ENCODE measurements at places on chromosomes 5 and 9.

- no peak for DNase-seq
Measured at GRCh38 chr9:98809311-98810101, 2.0 kb downstream of the GALNT12 start.

DNA sequence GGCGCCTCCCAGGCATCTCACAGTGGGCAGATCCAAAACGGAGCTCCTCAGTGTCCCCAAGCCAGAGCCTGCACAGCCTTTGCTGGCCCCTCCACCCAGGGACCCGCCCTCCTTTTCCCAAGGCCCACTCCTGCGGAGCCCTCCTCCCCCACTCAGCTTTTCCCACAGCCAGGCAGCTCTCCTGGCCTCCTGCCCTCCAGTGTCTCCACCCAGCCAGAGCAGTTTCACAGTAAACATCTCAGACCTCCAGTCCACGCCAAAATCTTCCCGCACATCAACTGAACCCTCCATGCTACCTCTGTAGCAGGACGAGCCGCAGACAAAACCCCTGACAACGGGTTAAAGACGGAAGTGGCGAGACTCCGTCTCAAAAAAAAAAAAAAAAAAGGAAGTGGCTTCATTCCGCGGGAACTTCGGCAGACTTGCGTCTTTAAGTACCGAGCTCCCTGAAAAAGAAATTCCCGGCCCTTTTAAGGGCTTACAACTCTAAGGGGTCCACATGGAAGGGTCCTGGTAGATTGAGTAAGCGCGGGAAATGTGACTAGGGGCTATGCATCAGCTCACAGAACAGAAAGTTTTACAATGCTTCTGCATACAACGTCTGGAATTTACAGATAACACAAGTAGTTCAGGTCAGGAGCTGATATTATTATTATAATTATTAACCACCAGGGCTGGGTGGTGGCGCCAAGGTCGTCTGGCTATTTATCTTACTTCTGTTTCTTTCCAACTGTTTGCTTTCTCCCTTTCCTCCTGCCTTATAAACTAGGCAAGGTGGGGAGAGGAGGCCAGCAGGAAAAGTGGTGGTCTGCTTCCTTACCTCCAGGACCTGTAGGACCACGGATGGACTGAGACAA lies 11.4 kb upstream of the GRIN1 start:
- DNase-seq: no peak

- no peak for DNase-seq
Measured at GRCh38 chr9:103304797-103305196, 309.7 kb downstream of the CYLC2 start.

GRCh38 chr9:132041798-132042197 lies 37.9 kb downstream of the MED27 start:
- no peak for DNase-seq

DNA sequence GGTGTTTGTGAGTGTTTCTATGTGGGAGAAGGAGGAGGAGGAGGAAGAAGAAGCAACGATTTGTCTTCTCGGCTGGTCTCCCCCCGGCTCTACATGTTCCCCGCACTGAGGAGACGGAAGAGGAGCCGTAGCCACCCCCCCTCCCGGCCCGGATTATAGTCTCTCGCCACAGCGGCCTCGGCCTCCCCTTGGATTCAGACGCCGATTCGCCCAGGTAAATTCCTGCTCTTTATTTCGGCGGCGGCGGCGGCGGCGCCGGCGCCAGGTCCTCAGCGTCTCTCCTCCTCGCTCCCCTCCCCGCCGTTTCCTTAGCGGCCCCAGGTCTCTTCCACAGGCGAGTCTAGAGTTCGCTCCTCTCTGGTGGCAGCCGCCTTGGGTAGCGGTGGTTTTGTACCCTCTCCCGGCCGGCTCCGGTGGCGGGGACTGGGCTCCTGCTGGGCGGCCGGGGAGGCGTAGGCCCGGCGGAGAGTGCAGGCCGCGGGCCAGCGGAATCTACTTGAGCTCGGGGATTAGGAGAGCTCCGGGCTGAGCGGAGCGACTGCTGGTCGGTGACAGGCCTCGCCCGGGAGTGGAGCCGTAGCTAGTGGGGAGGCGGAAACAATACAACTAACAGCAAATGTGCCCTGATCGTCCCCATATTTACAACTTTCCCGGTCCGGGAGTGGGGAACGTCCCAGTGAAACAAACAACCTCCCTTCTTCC lies 547 bp downstream of the NIPBL start:
- DNase-seq: no peak

GRCh38 chr5:58335518-58335917 lies 124.4 kb downstream of the PLK2 start:
- no peak for DNase-seq

GRCh38 chr5:77958642-77959330 lies 182.6 kb upstream of the TBCA start:
- no peak for DNase-seq

DNA sequence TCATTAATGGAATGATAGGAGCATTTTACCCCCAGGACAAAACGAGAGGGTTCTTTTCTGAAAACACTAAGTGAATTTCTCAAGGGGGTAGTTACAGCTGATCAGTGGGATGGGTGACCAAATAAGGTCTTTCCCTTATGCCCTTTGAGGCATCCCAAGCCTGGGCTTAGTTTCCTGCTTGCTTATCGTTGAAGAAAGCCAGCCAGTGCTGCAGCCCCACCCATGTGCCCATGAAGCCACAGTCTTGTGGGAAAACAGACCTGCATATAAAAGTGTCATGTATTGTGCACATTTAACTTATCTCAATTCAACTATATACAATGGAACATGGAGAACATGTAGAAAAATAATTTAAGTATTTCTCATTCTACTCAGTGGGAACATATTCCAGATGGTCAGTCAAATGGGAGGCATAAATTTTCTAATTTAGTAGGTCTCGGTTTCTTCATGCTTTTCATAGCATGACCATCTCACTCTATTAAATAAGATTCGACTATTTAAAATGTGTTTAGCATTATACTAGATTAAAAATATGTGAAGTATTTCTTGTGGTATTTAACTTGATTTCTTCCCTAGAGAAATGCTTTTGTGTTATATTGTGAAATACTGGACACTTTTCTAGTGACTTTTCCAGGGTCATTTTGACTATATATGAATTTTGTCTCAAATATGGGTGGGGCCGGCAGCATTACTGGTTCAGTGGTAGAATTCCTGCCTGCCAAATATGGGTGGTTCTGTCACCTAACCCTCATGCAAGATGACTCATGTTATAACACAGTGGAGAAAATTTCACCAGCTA lies 189.7 kb upstream of the SGCD start:
- DNase-seq: no peak

GRCh38 chr5:50814556-50814955 lies 148.1 kb downstream of the PARP8 start:
- DNase-seq: no peak

DNA sequence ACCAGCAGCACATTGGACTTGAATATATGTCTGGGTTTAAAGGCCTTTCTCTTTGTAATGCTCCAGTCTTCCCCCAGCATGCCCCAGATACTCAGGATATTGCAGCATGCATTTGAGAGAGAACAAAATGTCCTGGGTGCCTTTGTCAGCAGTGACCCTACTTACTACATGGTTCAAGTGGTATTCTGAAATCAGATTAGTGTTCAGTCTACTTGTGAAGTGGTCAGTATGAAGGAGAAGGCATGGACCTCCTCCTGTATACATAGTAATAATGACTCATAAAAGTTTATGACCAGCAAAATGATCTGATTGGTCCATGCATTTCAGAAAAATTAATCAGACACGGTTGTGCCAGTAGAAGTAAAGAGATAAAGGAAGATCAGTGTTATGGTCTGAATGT lies 25.4 kb downstream of the GPR21 start:
- no peak for DNase-seq

DNA sequence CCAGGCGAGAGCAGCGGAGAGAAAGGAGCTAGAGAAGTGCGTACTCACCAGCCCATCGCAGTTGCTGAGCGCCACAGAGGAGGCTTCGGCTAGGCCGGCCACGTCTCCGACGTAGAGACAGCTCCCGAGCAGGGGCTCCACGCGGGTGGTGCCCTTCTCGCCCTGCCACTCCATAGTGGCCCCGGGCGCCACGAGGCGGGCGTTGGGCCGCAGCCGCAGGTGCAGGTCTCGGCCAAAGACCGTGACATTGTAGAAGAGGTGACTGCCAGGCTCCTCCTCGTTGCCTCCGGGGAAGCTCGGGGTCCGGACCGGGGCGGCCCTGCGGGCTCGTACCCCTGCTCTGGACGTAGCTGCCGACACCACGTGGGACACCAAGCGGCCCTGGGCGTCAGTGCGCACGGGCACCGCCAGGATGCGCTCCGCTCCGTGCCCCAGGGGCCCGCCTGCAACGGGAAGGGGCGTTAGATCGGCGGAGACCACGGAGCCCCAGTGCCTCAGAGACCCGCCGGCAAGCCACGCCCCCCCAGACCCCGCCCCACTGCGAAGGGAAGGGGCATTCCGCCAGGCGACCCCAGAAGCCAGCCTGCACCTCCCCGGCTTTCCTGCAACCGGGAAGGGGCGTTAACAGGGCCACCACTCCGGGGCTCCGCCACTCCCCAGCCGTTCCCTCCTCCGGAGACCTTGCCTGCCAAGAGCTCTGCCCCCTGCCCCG lies 1.4 kb downstream of the ADAMTS2 start:
- no peak for DNase-seq

Data from T-helper 1 cell (primary cell).